GM23248 (cell line): ENCODE measurements at places on chromosomes 5 and 9. TPM values are rescaled to one million over a fixed set of nuclear protein-coding genes. Genes with fewer than 3 reads are reported as not detected.

DNA sequence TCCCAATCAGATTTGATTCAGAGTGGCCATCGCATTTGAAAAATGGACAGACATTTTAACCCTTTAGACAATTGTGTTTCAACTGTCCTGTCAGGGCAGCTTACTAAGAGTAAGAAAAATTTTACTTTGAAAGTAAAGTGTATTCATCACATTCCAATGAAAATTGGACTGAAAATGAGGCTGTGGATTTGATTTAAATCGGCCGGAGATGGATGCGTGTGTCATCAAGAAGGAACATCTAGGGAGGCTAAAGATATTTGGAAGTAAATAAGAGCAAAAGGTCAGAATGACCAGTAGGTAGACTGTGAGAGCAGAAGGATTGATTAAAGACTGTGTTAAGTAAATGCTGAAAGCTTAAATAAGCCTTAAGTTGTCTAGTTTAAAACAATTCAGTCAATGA is 1.5 kb downstream of the ZCCHC7 start:
- H3K4me1 ChIP-seq: peaks cover 12% of the 10 kb centered on the region
- H3K4me3 ChIP-seq: peak overlapping the region; percentile 96

Gene NME5
- total RNA-seq: not detected in 2 replicates

DNA sequence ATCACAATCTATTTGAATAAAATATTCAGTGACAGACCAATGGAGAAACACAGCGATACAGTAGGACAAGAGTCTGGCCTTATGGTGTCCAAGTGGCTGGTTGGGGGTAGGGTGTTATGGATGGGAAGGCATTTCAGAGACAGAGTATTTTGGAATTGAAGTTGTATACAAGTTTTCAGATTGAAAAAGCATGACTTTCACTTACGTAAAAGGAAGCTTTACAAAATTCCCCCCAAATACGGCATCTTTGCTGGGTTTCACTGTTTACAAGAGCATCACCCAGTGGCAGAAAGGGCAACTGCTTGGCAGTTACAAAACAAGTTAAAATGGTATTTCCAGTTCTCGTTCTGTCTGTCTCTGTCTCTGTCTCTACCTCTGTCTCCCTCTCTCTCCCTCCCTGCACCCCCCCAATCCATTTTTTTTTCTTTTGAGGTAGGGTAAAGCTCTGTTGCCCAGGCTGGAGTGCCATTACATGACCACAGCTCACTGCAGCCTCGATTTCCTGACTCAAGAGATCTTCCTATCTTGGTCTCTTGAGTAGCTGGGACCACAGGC is 86.2 kb downstream of the PTPN3 start:
- no peaks in the 10 kb centered on the region for H3K4me1 ChIP-seq
- H3K27me3 ChIP-seq: no peaks in the 10 kb centered on the region
- H3K27ac ChIP-seq: no peak overlapping the region
- no peak overlapping the region for H3K4me3 ChIP-seq
- H3K36me3 ChIP-seq: no peaks in the 10 kb centered on the region

DNA sequence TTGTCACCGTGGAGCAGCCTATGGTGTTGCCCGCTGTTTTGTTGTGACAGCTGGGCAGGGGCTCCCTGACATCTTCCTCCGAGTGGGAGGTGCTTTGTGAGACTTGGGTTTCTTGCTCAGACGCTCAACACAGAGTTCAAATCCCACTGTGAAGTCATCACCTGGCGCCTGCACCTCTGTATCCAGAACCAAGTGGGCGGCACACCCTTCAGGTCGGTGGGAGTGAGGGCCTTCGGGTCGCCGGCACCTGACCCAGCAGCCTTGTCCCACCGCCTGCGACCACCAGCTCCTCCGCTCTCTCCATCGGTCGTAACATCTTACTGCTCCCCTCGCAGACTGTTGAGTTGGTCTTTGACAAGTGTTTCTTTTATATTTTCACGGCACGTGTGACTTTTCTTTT is 37.6 kb upstream of the EXOC3 start:
- H3K27ac ChIP-seq: no peak overlapping the region
- peaks cover 11% of the 10 kb centered on the region for H3K4me1 ChIP-seq
- no peaks in the 10 kb centered on the region for H3K36me3 ChIP-seq
- no peak overlapping the region for H3K4me3 ChIP-seq
- DNase-seq: no peak

GRCh38 chr5:112186401-112186990 is 232.6 kb downstream of the EPB41L4A start:
- peak; percentile 68 for DNase-seq
- H3K27me3 ChIP-seq: peaks cover 19% of the 10 kb centered on the region; the same call in 1 of the 2 replicates
- no peak overlapping the region for H3K4me3 ChIP-seq
- H3K4me1 ChIP-seq: no peaks in the 10 kb centered on the region
- H3K27ac ChIP-seq: no peak overlapping the region

DNA sequence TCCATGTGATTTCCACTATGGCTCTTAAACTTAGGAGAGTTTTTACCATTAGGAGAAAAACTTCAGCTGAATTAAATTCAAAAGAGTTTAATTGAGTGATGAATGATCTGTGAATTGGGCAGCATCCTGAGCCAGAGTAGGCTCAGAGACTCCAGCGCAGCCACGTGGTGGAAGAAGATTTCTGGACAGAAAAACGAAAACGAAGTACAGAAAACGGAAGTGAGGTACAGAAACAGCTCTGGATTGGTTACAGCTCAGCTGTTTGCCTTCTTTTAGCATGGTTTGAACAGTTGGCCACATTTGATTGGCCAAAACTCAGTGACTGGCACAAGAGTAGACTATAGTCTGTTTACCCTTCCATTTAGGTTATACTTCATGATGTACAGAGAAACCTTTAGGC is 69.2 kb upstream of the PLPP1 start:
- no peaks in the 10 kb centered on the region for H3K27me3 ChIP-seq
- DNase-seq: peak; percentile 77
- H3K4me3 ChIP-seq: 0 out of 2 replicates have a peak overlapping the region, but pooled peaks have one; percentile 17
- H3K4me1 ChIP-seq: peaks cover 60% of the 10 kb centered on the region
- H3K36me3 ChIP-seq: no peaks in the 10 kb centered on the region

Gene PDE8B
- total RNA-seq: not detected in 2 replicates

DNA sequence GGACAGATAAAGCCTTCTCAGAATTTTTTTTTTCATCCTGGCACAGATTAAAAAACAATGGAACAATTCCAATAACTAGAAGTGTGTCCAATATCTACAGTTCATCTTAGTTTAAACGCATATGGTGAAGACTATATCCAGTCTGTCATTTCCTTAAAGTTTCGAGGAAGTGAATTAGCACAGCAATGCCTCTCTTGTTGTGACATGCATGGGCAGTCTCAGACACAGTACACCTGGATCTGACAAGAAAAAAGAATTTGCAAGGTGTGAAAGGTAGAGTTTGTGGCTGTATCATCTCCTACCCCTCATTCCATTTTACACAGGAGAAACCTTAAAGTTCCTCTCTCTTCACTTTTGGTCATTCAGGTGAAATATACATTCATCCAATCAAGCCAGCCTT is 100.6 kb upstream of the ADAMTS19 start:
- no peaks in the 10 kb centered on the region for H3K27me3 ChIP-seq
- DNase-seq: no peak
- no peaks in the 10 kb centered on the region for H3K4me1 ChIP-seq
- H3K36me3 ChIP-seq: no peaks in the 10 kb centered on the region
- H3K4me3 ChIP-seq: no peak overlapping the region
- no peak overlapping the region for H3K27ac ChIP-seq

DNA sequence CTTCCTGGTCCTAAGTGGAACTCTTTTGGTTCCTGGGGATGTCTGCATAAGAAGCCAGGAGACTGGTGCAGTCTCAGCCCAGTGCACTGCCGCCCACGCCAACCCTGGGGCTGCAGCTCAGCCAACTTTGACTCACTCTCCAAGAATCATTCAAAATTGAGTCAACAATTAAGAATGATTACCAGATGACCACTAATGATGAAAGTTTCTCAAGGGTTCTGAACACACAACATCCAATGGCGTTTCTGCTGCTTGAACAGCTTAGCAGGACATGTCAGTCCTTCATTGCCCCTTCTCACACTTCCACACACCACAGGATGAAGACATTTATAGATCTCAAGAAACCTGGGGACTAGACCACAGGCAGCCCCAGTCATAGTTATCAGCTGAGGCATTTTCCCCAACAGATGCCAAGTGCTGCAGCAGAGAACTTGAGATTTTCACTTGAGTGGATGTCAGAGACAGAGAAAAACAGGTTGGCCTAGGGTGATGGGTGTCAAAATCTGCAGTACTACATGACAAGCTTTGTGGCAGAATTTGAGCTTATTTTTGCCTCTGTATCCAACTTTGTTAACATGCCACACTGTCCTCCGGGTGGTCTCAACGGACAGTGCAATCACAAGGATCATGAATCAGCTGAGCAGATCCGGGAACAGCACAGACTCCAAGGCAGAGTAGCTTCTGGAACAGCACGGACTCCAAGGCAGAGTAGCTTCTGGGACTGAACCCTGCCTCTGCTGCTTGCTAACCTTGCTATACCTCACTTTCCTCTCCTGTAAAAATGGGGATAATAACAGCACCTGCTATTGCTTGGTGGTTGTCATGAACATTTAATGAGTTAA is 356.1 kb downstream of the SPOCK1 start:
- H3K36me3 ChIP-seq: no peaks in the 10 kb centered on the region
- peak; percentile 97 for DNase-seq
- H3K27ac ChIP-seq: peak overlapping the region; percentile 86
- H3K4me1 ChIP-seq: peaks cover 59% of the 10 kb centered on the region
- 0 out of 2 replicates have a peak overlapping the region, but pooled peaks have one; percentile 14 for H3K4me3 ChIP-seq

- no peaks in the 10 kb centered on the region for H3K27me3 ChIP-seq
- peak overlapping the region; percentile 7; the same call in 1 of the 2 replicates for H3K27ac ChIP-seq
- DNase-seq: peak; percentile 52
- H3K4me1 ChIP-seq: peaks cover 13% of the 10 kb centered on the region
- H3K36me3 ChIP-seq: peaks cover 4% of the 10 kb centered on the region; the same call in 1 of the 2 replicates
These were observed 211.0 kb upstream of the PANK3 start for GRCh38 chr5:168790002-168790635.

DNA sequence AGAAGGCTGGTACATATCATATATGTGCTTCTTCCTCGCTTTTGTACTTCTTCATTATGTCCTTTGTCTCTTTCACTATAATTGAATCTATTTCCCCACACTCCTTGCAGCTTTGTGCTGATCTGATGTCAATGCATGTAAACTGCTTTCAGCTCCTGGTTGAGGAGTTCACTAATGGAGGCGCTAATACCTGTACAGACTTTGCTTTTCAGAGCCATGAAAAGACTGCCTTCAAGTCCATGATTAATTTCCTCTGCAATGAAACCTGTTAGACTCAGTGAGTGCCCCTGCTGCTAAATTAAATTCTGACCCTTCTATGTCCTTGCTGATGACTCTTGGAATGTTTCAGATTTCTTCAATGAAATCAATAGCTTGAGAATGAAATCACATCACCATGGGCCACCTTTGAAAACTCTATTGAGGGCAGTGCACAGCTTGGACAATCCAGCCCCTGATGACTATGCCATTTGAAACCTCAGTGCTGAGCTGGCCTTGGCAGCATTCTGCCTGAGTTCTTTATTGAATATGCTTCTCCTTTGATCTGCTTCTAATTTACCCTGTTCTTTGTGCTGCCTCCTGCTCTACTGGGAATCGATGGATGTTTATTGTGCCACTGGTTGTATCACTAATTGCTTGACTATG is 358.2 kb upstream of the DMAC1 start:
- no peak for DNase-seq
- no peak overlapping the region for H3K27ac ChIP-seq
- no peak overlapping the region for H3K4me3 ChIP-seq
- no peaks in the 10 kb centered on the region for H3K27me3 ChIP-seq
- H3K4me1 ChIP-seq: no peaks in the 10 kb centered on the region

Gene GRK6
- total RNA-seq: 17.3 and 30.4 TPM in 2 replicates

DNA sequence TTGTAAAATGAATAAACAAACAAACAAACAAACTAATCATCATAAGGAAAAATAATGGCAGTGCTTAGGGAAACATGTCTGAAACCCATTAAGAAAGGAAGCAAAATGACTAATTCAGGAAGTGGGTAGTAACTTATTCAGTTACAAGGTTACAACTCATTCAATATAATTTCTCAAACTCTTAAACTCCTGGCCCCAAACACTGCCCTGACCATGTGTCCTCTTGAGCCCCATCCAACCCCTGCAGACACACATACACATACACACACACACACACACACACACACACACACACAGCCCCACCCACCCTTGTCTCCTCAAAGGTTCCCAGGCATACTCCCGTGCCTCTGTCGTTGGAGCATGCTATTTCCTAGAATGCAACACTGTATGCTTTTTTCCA is 193.9 kb downstream of the SEC61B start:
- H3K27ac ChIP-seq: no peak overlapping the region
- H3K27me3 ChIP-seq: no peaks in the 10 kb centered on the region
- peak; percentile 54 for DNase-seq
- H3K4me3 ChIP-seq: no peak overlapping the region

Gene PCDHAC2
- total RNA-seq: not detected in 2 replicates

Gene KCNN2
- total RNA-seq: not detected in 2 replicates

GRCh38 chr5:55634866-55635265 is 77.3 kb downstream of the SLC38A9 start:
- H3K27ac ChIP-seq: peak overlapping the region; percentile 46; the same call in 1 of the 2 replicates

Gene KIAA1958
- 4.7 and 7.7 TPM in 2 replicates for total RNA-seq
